ENCODE measurements at places on chromosomes 3 and 15.

GRCh38 chr3:14299767-14300166, 102.6 kb upstream of the SLC6A6 start:
- no peak for DNase-seq

DNA sequence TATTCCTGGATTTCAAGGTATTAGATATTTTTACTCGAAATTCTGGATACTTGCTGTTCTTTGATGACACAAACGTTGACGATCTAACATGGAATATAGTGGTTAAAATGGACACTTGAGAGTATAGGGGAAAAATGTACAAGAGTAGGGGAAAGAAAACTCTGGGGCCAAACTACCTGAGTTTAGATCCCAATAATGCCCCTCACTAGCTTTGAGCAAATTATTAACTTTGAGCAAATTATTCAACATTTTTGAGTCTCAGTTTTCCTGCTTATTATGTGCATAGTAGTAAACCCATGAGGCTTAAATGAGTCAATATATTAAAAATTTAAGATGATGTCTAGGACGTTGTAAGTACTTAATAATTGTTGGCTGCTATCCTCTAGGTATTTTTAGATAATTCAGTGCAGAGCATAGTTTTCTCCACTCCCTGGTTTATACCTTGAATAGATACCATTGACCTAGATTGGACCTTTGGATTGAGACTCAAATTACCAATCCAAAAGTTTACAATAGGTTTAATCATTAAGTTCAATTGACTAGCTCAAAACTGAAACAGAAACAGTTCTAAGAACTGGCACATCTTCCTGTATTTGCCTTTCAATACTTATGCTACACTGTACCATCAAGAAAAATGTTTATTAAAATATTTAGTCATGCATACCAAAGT, 4.5 kb downstream of the ADGRG7 start:
- no peak for DNase-seq

DNA sequence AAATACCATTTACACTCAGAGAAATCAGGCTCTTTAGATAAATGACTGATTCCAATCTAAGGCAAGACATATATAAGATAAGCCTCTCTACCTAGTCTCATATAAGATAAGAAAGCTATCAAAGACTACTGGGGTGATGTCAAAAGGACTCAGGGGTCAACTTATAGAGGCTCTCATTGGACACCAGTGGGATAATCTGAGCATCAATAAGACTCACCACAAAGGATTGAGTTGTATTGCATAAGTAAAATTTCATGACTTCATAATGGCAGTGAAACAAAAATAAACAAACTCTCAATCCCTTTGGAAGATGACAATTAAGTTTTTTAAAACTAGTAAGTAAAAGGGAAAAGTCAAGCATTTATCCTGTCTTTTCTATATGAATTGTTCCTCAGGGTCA, 317.8 kb downstream of the SHQ1 start:
- no peak for DNase-seq

- no peak for DNase-seq
Measured at GRCh38 chr15:84760219-84760618, 11.8 kb downstream of the ZNF592 start.

- DNase-seq, result no peak
Measured at GRCh38 chr15:85414037-85414436, 33.6 kb downstream of the AKAP13 start.

DNA sequence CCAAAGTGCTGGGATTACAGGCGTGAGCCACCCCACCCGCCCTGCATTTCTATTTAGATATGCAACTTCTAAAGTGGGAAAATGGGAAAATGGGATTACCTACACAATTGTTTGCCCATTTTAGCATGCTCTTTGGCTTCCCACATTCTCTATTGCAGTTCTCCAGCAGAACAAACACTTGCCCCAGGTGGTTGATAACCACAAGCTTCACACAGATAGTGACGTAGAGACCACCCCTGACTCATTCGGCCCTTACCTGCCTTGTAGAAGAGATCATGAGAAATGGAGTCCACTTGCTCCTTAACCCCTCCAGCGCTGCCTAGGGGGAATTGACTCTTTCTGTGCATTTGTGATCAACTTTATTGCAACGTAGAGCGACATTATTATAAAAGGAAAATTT, 83.2 kb upstream of the RAP2B start:
- DNase-seq, result no peak

DNA sequence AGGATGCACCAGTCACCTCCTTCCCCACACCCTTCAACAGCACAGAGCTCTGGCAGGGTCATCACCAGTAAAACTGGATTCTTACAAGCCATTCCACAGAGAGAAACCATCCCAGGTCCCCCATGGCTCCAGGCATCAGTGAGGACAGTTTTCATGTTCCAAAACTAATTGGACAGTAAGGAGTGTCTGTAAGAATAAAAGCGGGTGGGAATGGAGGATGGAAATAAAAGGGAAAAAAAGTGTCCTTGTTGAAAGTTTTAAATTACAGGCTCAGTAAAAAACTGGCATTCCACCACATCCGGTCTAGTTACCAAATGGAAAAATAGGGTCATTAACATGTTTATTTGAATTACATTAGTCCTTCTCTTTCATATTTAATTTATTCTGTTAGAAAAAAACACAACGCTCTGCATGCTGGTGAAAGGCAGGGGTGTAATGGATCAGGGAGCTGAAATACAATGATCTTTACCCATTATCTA, 117.4 kb downstream of the TIGIT start:
- no peak for DNase-seq

DNA sequence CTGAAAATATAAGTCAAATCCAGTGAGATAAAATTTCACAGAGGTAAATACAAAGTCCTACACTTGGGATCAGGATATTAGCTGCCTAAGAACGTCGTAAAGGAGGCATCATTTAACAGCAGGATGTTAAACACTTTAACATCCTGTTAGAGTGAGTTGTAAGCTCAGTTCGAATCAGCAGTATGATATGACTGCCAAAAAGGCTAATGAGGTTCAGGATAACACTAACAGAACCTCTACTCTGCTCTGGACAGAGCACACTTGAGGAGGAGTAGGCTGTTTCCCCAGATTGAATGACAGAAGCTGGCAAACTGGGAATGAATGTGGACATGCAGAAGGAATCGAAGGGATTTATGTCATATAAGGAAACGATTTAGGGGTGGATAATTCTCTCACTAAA, 227.1 kb upstream of the CD96 start:
- DNase-seq, result no peak

DNA sequence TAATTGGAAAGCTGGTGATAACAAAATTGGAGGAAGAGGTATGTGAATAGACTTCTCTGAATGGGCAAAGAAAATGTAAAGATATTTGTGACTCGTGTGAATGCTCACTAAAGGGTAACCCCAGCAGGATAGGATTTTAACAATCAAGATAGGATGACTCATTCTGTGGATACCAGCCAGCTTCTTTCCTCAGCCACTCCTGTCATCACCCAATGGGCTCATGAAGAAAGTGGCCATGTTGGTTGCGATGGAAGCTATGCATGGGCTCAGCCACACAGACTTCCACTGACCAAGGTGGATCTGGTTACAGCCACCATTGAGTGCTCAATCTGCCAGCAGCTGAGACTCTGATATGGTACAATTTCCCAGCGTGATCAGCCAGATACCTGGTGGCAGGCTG, 40.9 kb downstream of the STRIT1 start:
- no peak for DNase-seq

DNA sequence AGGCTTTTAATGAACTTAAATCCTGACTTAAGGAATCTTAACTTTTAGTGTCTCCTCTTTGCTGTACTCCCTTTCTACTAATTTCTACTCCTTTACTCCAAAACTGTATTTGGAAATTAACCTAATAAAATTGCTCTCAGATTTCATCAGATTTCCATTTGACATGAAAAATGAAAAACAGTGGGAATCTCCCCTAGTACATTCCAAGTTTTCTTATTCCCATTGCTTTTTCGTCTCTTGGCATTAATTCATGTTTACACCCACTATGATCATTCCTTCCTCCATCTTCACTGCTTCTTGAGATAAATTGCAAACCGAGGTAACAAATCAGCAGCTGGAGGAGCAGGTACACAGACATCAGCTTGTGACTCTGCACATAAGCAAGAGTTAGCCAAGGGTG, 208.7 kb downstream of the VGLL3 start:
- DNase-seq, result no peak

DNA sequence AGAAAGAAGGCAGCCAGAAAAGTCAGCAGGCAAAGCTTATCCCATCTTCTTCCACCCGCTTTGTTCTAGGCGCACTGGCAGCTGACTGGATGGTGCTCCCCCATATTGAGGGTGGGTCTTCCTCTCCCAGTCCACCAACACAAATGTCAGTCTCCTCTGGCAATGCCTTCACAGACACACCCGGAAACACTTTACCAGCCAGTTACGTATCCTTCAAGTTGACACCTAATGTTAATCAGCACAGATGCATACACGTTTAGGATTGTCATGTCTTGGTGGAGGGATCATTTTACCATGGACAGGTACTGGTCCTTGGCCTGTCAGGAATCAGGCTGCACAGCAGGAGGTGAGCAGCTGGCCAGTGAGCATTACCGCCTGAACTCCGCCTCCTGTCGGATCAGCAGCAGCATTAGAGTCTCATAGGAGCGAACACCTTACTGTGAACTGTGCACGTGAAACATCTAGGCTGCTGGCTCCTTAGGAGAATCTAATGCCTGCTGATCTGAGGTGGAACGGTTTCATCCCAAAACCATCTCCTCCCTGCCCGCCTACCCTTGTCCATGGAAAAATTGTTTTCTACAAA, 59.1 kb upstream of the PYDC2 start:
- DNase-seq, result peak; percentile 7

DNA sequence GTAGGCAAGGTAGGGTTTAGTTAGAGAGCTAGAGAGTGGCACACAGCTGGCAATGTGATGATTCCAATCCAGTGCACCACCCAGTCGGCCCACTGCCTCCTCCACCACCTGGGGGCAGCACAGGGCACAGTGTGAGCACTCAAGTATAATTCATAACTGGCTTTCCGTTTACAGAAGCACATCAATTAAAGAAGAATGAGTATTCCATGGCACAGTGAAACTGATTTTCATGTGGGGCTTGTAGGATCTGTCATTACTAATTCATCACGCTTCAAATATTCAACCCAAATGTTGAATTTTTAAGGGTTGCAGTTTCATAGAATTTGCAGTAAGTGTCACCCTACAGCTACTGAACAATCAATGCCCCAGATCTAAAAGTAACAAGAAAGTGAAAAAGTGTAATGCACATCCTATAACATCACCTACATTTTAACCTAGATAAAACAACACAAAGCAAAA, 149.9 kb downstream of the IGSF11 start:
- peak; percentile 63 for DNase-seq

- no peak for DNase-seq
Measured at GRCh38 chr3:62592408-62592807, 219.1 kb upstream of the FEZF2 start.

- no peak for DNase-seq
Measured at GRCh38 chr15:51126842-51127241, 32.1 kb upstream of the TNFAIP8L3 start.

GRCh38 chr15:50280271-50280670, 14.7 kb upstream of the HDC start:
- DNase-seq, result no peak

DNA sequence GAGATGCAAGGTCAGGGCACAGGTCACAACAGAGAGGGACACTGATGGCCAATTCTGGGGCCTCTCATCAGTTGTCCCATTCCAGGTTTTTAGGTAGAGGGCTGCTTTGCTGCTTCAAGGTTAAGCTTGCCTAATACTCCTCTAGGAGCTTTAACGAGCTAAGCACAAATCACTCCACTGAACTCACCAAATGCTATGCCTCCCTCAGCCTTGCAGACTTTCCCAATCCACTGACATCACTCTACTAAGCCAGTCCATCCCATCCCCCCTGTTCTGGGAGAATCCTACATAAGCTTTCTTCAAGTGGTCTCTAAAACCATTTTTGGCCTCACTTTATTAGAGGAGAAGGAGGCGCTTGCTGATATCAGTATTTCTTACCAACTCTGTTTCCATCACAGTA, 24.8 kb upstream of the PDCD6IP start:
- peak; percentile 68 for DNase-seq

DNA sequence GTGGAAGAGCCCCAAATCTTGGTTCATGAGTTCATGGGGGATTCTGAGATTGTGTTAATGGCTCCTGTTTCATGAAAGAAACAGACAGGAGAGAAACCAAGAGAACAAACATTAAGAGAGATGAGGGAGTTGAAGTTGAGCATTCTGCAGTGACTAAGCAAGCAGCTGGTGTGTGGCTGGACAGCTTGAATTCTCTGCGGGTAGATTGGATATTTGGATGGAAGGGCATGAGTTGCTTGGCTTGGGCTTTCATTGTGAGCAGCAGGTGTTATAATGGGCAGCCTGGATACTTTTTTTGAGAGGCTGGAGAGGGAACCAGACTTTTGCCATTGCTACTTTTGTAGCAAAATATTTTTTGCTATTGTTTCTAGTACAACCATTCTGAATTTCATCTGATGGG, 346.8 kb upstream of the SATB1 start:
- DNase-seq, result no peak

GRCh38 chr3:82293867-82294266, 532.4 kb upstream of the GBE1 start:
- no peak for DNase-seq

GRCh38 chr3:89964347-89964746, 856.9 kb downstream of the EPHA3 start:
- no peak for DNase-seq

DNA sequence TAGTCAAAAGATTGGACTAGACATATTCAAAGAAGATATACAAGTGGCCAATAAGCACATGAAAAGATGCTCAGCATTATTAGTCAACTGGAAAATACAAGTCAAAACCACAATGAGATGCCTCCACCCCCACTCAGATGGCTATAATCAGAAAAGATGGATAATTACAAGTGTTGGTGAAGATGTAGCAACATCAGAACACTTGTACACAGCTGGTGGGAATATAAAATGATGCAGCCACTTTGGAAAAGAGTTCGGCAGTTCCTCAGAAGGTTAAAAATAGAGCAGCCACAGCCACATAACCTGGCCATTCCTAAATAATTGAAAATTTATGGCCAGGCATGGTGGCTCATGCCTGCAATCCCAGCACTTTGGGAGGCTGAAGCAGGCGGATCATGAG, 38.4 kb downstream of the HEG1 start:
- DNase-seq, result no peak

DNA sequence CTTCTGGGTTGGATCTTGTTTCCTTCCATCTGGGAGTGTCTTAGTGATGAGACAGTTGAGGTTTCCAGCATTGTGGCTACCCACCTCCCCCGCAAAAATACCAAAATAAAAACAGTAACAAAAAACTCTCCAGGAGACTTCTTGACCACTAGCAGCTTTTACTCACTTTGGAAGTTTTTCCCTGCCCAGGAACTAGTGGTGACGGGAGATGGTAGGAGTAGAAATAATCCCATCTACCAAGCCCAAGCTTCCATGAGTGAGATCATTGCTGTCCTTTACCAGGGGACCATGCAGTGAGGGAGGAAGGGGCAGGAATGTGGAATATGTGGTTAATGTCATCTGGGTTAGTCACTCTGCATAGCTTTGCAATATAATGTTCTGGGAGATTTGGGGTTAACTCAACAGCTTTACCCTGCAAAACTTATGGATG, 187.7 kb downstream of the ITPR1 start:
- no peak for DNase-seq

DNA sequence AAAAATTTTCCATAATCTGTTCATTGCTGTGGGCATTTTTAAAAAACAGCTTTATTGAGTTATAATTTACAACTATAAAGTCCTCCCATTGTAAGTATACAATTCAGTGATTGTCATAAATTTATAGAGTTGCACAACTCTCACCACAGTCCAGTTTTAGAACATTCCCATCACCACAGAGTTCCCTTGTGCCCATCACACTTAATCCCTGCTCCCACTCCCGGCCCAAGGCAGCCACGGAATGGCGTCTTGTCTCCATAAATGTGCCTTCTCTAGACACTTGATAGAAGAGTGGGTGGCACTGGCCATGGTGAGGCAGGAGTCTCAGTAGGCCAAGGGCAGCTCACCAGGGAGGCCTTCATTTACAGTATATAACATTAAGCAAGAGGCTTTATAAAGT, 6.3 kb downstream of the TSEN2 start:
- DNase-seq, result no peak
